ENCODE measurements at places on chromosomes 11 and 22.

- DNase-seq: no peak
Observed at GRCh38 chr22:27510024-27510423, 291.5 kb downstream of the MN1 start.

DNA sequence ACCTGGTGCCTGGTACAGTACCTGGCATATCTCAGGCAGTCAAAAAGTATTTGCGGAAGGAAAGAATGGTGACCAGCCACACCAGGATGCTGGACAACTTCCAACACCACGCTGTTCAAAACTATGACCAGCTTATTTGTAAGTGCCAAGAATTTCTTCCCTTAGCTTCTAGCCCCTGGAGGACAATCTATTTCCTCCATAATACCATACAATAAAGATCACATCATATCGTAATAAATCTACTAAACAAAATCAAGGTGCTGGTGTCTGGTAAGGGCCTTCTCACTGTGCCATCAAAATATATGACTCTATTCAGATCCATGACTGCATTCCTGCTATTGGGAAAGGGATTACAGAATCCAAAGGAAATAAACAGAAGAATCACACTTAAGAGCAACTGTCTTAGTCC lies 51.5 kb downstream of the ALG9 start:
- no peak for DNase-seq

DNA sequence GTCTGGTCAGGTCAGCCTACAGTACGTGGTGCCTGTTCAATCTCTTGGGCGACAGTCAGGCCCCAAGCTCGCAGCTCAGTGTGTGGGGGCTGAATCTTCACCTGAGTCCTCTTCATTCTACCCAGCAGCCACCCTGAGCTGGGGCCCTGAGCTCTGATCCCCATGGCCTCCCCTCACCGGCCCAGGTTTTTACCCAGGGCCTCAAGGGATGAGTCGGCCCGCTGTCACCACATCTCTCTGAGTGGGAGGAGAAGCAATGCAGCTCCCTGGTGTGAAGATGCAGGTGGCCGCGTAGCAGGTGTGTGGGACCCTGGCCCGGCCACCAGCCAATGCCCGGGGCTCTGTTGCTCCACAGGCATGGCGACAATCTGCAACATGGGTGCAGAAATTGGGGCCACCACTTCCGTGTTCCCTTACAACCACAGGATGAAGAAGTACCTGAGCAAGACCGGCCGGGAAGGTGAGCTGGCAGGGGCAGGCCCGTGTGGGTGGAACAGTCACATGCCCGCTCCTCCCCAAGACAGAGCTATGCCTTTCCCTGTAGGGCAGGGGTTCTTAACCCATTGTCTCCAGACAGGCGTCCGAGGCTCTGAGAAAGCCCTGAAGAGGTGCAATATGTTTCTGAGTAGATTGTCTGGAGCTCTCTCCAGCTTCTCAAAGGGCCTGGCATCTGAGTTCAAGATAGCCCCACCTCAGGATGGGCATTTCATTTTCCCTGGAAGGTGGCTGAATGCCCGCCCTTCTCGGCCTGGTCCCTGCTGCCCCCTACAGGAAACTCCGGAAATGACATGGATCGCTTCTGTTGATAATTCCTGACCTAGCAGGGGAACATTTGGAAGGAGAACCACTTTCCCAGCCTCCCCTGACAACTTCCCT lies 26.9 kb downstream of the POLR3H start:
- DNase-seq: peak; percentile 74

DNA sequence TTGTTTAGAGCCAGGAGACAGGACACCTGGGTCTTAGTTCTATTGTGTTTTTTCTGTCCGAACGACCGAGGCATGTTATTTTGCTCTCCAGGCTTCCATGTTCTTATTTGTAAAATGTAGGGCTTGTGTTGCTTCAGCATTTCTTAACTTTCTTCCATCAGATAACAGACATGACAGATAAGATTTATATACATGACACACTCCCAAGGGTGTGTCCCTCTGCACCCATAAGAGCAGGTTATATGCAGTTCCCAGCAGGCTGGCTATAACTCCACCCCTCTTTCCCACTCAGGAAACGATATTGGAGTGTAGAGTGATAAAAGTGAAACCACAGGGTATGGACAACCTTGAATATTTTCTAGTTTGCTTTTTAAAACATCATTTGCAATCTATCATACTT lies 65.8 kb downstream of the APIP start:
- DNase-seq: no peak

GRCh38 chr11:102849311-102849710 lies 5.9 kb upstream of the MMP3 start:
- no peak for DNase-seq

- no peak for DNase-seq
Observed at GRCh38 chr22:47548953-47549740, 786.7 kb downstream of the TBC1D22A start.

GRCh38 chr11:61042961-61043540 lies 59.2 kb upstream of the CD5 start:
- no peak for DNase-seq

- DNase-seq: no peak
Observed at GRCh38 chr11:122230385-122230755, 114.4 kb upstream of the BLID start.

- DNase-seq: no peak
Observed at GRCh38 chr11:122362381-122362780, 246.4 kb upstream of the BLID start.

- DNase-seq: no peak
Observed at GRCh38 chr11:69910519-69911309, 91.5 kb upstream of the FGF3 start.

DNA sequence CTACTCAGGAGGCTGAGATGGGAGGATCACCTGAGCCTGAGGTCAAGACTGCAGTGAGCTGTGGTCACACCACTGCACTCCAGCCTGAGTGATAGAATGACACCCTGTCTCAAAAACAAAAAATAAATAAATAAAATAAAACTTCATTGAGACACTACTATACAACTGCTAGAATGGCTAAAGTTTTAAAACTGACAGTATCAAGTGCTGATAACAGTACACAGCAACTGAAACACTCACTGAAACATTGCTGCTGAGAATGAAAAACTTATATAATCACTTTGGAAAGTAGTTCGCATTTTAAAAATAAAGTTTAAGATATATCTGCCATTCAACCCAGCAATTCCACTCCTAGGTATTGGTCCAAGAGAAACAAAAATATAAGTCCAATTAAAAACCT lies 100.7 kb downstream of the WNT11 start:
- no peak for DNase-seq

DNA sequence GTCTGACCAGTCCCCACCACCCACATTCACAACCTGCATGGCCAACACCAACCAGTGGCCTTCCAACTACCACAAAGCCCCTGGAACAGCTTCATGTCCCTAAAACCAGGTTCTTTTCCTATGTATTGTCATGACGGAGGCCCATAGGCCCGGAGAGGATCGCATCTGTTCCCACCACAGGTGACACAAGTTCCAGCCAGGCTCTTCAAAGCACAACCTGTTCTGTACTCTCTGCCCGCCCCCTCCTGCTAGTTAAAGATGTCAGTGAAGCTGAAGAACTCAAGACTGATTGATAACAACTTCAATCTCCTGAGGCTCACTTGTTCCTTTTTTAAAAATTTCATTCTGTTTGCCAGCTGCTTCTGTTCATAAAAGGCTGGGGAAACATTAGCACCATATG lies 121.1 kb upstream of the GUCY1A2 start:
- no peak for DNase-seq

DNA sequence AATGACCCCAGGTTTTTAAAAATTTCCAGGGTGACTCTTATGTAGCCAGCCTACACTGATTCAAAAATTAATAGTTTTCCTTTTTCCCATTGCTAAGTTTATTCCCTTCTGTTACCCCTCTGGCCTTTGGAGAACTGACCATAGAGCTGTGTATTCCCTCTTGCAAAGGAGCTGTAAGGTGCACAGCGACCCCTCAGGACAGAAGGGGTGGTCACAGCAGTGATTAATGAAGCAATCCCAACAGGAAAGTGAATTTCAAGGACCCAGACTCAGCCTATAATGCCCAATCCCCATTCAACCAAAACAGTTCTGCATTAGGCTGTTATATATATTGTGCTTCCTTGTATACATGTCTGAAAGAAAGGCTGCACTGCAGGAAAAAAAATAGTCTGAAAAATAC lies 147.1 kb downstream of the WT1 start:
- no peak for DNase-seq

- no peak for DNase-seq
Observed at GRCh38 chr11:119942583-119943297, 195.2 kb downstream of the TRIM29 start.

- no peak for DNase-seq
Observed at GRCh38 chr11:57316017-57316416, 8.7 kb downstream of the TNKS1BP1 start.

DNA sequence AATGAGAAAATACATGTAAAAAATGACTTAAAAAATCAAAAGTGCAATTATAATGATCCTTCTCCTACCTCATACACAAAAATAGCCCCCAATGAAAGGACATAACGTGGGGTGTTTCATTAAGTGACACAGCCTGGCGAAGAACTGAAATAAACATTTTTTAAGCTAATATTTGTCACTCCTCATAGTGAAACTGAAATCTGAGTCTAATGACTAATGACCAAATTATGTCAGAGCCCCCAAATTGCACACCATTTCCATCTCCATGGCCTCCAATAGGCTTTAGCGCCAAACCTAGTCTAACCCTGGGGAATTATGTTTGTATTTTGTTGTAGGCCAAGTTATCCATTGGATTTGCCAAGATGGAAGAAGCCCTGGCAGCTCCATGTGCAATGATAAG lies 119.1 kb downstream of the WT1 start:
- DNase-seq: no peak

DNA sequence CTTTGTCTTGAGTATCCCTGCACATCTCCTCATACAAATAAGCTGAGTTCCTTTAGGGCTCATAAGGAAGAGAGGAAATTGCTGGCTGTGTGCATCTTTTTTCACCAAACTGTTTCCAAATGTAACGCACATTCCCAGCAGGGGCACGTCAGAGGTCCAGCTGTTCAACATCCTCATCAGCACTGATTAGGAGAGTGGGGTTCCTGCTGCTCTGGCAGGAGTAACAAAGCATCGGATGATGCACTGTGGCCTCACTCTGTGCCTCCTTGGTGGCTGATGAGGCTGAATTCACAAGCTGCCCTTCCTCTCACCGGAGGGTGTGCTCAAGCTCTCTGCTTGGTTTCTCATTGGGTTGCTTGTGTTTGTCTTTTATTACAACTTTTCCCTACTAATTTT lies 35.5 kb upstream of the SLC25A1 start:
- DNase-seq: no peak

DNA sequence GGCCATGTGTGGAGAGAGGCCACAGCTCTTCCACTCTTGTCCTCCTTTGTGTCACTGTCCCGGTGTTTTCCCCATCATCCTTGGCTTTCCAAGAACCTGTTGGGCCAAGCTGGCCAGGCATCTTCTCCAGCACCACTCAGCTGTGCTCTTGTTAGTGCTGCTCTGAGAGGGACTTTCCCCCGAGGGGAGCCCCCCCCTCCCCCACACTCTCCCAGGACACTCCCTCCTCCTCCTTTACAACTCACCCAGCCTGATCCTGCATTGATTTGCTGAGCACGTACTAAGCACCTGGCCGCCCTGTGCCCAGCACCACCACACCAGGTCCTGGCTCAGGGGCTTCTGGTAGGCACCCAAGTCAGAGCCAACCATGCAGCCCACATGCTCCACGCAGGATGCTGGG lies 13.2 kb downstream of the TP53AIP1 start:
- no peak for DNase-seq

- DNase-seq: no peak
Observed at GRCh38 chr11:2315395-2316168, 13.8 kb downstream of the TSPAN32 start.

GRCh38 chr11:44139565-44140330 lies 44.3 kb downstream of the EXT2 start:
- peak; percentile 42 for DNase-seq

DNA sequence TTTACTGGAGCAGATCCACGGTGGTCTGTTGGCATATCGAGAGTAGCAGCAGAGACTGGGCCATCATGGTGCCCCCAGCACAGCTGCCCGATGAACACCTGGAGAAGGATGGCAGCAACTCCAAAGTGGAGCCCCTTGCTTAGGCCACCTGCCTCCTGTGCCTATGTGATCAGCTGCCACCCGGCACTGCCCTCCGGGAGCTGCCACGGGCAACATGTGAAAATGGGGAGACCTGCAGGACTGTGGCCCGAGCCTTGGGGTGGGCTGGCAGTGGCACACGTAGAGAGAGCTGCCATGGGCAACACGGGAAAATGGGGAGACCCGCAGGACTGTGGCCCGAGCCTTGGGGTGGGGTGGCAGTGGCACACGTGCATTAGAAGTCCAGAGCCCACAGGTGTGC lies 3.1 kb downstream of the FXYD2 start:
- DNase-seq: peak; percentile 40

DNA sequence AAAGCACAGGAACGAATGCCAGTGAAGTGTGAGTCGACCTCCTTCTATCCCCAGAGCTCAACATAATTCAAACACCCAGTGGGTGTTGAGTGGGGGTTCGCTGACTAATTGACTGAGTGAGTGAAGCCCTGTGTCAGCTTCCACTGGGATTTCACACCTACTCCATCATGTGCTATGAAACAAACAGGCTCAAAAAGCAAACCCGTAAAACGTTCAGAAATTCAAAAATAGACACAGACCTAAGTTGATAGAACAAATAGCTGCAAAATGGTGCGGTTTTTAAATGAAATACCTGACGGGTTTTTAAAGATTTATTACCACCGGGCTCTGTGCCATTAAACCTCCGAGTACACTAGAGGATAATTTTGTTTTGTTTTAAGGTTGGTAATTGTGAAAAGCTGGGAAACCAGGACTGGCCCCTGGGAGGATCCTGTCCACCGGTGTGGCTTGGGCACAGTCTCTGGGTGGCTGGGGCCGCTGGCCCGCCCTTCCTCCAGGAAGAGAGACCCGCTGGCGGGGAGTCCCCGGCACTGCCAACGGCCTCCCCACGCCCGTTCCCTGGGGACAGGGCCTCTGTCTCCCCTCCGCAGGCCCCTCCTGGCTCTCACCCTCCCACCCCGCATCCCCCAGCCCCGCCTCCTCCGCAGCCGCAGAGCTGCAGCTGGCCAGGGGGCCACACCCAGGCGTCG lies 13.6 kb downstream of the KCNJ5 start:
- no peak for DNase-seq

DNA sequence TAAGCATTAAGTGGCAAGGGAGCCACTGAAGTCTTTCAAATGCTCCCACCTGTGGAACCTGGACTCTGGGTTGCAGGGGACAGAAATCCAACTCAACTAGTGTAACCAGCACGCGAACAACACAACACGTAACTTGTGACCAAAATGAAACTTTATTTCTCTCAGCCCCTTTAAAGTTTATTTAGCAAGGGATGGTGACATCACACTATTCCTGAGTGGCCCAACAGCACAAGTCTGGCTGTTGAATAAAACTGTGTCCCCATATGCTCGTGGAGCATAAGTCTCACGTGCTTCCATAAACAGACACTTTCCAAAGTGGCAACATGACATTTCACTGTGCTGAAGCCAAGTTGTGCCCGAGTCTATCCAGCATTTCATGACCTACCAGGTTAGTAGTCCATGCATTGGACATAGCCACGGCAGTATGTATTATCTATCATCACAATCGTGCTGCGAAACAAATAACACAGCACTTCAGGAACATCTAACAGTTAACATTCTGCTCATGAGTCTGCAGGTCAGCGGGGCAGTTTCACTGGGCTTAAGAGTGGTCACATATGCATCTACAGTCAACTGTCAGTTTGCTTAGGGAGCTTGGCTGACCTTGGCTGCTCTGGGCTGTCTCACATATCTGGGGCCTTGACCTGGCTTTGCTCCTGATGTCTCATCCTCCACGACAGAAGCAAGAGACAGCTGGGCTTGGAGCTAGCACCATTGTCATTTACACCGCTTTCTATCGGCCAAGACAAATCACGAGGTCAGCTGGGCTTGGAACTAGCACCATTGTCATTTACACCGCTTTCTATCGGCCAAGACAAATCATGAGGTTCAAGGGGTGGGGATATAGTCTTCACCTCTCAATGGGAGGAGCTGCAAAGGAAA lies 35.0 kb upstream of the LMO2 start:
- no peak for DNase-seq

All from heart left ventricle (tissue), 16 donors.